ENCODE measurements at places on chromosomes 12 and 14.

GRCh38 chr14:48963231-48963790 lies 622.9 kb downstream of the RPS29 start:
- no peak for DNase-seq

GRCh38 chr14:29851397-29851796 lies 76.2 kb downstream of the PRKD1 start:
- DNase-seq = no peak

GRCh38 chr12:76720068-76720467 lies 43.8 kb upstream of the ZDHHC17 start:
- no peak for DNase-seq

GRCh38 chr14:54818201-54819133 lies 84.2 kb downstream of the GCH1 start:
- DNase-seq = no peak

GRCh38 chr12:3315201-3315661 lies 175.8 kb upstream of the PRMT8 start:
- DNase-seq = no peak

DNA sequence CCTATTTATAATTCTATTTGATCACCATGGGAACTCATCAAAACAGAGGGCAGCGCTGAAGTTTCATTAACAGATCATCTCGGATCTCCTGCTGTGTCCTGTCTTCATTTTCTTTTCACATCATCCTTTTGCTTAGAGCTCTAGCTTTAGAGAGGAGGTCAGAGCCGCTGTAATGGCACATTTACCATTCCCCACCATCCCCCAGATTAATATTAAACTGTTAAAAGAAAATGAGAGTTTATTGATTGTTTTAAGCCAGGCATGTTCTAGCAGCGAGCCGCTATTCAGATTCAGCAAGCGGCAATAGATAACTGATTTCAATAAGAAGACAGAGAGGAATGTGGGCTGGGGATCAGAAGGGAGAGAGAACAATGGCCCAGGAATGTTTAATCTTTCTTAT lies 308.8 kb downstream of the EGLN3 start:
- DNase-seq = no peak

DNA sequence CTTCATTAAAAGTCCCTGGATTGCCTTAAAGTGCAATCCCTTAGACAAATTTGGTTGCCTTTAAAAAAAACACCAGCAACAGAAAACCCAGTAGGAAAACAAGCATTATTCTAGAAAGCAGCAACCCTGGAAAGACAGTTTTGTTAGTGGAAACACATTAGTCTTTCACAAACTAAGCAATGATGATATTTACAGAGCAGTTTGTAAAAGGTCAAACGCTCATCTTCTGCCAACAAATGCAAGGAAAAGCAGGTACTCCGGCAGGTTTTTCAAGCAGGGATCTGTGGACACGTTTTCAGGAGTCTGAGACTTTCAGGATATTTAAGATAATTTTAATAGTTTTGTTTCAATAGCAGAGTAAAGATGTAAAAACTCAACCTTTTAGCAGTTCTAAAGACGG lies 202.2 kb downstream of the EXOC5 start:
- DNase-seq = no peak

- no peak for DNase-seq
Measured at GRCh38 chr14:58292187-58292586, 6.2 kb upstream of the ARID4A start.

DNA sequence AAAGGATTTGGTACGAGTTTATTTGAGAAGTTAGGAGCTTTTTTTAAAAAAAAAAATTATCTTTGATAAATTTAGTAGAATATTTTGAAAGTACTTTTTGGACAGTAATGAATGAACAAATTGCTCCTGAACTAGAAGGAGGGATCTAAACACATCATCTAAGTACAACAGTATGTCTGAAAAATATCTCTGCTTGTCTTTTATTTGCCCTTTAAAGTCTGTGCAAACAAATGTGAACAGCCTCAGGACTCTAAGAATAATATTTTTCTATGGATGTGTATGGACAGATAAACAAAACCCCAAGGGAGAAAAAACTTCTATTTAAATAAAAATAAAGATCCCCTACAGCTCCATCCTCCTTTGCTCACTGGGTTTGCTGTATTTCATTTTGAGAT lies 19.5 kb downstream of the FBXL14 start:
- no peak for DNase-seq

GRCh38 chr14:50398189-50398580 lies 1.5 kb upstream of the CDKL1 start:
- no peak for DNase-seq

DNA sequence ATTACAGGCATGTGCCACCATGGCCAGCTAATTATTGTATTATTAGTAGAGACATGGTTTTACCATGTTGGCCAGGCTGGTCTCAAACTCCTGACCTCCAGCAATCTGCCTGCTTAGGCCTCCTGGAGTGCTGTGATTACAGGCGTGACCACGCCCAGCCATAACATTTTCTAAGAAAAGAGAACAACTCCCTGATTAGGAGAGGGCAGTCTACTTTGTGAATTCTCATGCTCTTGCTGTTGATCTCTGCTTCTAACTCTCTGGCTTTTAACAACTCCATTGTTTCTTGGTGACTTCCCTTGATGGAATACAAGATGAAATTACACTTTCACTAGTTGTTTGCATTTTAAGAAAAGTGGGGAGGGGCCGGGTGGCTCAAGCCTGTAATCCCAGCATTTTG lies 33.6 kb downstream of the SSH1 start:
- DNase-seq = no peak

DNA sequence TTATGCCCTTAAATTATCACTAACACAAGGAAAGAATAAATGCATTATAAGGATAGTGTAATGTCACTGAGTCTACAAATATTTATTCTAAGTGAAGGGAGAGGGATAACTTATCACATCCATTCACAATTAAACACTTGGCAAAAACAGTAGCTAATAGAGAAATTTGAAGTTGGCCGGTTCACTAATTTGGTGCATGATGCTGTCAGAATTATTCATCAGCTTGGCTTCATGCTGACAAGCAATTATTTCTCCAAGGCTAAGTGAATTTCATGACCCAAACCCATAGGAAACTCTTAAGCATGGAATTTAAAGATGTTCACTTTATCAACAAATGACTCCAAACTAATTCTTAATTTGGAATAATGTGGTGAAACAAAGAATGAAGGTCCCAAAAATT lies 25.0 kb upstream of the NR1H4 start:
- DNase-seq = no peak

GRCh38 chr12:32891956-32892355 lies 4.6 kb downstream of the PKP2 start:
- DNase-seq = no peak

DNA sequence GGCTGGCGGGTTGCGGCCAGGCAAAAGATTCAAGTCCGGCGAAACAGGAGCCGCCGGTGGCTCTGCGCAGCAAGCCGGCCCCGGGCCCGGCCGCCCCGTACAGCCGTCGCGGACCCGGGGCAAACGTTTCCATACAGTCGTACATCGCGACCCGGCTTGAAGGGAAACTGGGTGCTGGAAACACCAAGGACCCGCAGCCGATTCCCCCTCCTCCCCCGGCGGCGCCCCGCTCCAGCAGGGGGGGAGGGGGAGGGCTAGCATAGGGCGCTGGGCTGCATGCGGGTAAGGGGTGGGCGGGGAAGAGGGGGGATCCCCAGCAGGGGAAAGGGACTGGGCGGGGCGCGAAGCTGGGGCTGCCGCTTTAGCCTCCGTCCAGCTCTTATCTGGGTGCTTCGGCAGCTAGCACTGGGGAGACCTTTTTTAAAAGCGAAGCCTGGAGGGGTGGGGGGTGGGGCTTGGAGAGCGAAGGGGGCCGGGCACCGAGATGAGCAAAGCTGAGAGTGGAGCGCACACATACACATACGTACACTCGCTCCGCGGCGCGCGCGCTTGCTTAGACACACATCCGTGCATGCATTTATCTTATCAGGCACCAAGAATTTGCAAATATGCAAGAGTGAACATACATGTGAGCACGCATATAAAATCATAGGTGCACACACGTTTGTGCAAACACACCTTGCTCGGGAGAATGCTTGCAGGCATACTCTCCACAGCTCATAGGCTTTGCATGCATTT lies 11.9 kb downstream of the RARG start:
- no peak for DNase-seq

DNA sequence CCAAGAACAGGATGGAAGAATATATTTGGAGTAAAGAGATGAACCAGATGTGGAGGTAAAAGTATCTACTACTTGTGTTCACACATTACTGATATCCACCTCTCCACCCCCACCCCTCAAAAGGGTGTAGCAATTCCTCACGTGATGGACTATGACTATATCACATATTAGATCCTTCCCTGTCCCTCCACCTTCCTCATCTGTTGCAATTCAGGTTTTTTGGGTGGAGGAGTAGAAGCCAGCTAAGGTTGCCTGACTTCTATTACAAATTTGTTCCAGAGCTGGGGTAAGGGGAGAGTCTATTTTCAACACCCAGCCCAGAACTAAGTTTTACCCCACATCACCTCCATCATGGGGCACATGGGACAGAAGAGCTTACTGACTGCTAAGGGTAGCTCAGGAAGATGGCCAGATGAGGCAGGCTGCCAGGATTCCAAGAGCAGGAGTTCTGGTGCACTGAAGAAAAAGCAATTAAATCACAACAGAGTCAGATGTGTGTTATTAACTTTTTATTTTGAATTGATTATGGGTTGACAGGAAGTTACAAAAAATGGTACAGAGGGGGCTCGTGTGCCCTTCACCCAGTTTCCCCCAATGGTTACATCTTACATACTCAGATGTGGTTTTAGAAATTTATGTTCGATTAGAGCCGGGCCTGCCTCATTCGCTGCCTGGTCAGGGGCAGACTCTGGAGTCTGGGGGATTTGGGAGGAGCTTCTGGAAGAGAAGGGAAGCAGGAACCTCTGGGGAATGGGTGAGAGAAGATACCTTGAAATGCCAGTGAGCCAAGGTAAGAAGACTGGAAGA lies 2.1 kb downstream of the RNASE13 start:
- DNase-seq = no peak

DNA sequence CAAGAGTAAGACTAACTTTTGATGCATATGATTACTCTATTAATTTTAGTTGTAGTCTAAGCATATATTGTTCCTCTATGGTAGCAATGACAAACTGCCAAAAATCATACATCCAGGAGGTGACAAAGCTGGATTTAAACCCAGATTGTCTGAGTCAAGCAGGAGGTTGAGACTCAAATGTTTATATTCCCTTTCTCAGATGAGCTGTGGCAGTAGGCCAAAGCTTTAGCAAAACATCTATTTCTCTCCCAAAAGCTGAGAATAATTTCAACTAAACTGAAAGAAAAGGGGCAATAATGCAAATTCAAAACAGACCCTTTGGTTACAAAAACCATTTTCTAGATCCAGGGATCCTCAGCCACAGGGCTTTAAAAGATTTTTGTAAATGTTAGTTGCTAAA lies 173.6 kb downstream of the SEC23A start:
- DNase-seq = no peak

GRCh38 chr14:30355431-30355913 lies 203.5 kb upstream of the G2E3 start:
- DNase-seq = no peak
